GM04503 (cell line): ENCODE measurements at places on chromosomes 3 and 15.

- DNase-seq: no peak
These were observed 18.1 kb upstream of the ZSCAN2 start for GRCh38 chr15:84582583-84583157.

GRCh38 chr3:57752307-57752706, 3.8 kb upstream of the SLMAP start:
- DNase-seq: no peak

DNA sequence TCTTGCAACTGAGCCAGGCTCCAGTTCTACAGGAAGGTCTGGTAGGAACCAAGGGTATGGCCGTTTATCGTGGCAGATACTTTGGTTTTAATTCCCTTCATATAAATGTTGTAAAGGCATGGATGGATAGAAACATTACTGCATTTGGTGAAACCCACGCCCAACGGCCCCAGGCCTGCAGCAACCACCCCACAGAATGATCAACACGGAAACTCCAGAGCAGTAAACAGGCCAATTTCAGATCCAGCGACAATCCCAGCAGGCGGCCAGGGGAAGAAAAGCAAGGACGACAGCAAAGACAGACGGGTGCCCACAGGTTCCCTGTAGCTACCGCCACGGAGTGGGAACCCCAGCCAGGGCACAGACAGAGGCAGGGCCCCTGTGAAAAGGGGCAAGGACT, 32.6 kb upstream of the PCSK6 start:
- no peak for DNase-seq

DNA sequence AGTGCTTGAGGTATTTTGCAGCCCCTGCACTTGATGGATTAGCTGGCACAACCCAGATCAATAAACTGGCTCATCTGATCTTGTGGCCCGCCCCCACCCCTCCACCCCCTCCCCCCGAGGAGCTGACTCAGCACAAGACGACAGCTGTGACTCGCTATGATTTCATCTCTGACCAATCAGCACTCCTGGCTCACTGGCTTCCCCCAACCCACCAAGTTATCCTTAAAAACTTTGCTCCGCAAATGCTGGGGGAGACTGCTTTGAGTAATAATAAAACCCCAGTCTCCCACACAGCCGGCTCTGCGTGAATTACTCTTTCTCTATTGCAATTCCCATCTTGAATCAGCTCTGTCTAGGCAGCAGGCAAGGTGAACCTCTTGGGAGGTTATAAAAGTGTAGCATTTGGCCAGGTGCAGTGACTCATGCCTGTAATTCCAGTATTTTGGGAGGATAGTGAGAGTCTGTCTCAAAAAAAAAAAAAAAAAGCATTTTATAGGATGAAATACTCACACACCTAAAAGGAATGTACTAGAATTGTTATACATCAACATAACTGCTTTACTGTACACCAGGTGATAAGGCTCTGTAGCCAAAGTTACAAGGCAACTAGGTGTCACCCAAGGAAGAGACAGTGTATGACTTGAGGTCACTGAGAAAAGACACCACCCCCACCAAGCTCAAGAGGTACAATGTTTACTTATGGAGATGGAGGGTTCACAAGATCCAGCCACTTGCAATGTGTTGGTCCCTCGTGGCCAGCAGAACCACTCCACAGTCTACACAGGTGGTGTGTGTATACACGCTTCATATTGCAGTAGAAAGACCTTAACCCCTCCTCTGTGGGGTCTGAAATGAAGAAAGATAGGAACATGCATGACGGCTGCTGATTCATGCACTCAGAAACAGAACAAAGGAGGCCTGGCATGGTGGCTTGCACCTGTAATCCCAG, 8.6 kb downstream of the ZNF445 start:
- no peak for DNase-seq

DNA sequence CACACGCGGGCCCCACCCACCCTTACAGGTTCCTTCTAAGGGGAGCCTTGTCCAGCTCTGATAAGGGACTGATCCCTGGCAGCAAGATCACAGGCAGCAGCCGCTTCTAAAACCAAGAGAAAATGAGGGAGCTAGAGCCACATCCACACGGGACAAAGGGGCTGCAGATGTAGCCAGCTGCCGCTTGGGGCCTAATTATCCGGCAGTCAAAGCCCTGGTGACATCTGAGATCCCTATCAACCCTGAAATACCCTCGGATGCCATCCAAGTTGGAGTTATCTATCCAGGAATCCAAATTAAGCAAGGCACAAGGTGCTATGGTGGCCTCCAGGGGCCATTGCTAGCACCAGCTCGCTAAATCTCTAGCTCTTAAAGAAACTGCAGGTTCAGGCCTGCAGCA, 248.3 kb downstream of the VPS13C start:
- no peak for DNase-seq
